ENCODE measurements at places on chromosomes 4 and X.

GRCh38 chrX:123256378-123256777 is 72.3 kb downstream of the GRIA3 start:
- no peak for DNase-seq

- DNase-seq: no peak
Observed at GRCh38 chrX:71606536-71607216, 11.6 kb downstream of the CXCR3 start.

DNA sequence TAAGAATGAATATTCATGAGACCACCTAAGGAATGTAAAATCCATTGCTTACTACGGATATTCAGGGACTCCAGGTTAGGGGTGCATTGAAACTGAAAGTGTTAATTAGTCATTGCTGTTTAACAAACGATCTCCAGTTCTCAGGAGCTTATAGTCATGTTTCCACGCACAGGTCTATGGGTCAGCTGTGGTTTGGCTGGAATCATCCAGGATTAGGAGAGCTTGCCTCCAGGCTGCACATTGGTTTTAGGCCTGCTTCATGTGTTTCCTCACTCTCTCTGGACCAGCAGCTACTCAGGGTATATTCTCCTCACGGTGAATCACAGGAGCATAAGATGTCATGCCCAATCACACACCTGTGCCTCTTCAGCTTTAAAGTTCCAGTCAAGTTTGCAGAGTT is 98.9 kb downstream of the ATXN3L start:
- DNase-seq: no peak

DNA sequence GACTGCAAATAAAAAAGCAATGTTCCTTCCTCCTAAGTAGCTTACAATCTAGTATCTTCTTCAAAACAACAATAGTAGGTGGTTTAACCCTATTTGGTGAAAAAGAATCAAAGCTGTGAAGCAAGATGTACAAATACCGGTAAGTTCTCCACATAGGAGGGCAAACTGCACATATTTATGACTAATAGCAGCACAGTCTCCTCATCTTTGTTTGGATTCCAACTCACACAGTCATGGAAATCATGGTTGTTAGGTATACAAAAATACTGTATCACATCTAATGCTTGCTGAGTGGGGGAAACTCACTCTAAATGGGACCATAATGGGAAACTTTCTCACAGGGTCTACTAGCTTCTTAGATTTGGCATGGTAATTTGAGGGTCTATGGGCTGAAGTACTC is 597.2 kb downstream of the INPP4B start:
- no peak for DNase-seq

GRCh38 chrX:105662248-105662647 is 160.1 kb upstream of the NRK start:
- DNase-seq: no peak

GRCh38 chr4:151835467-151835866 is 74.7 kb upstream of the GATB start:
- no peak for DNase-seq

DNA sequence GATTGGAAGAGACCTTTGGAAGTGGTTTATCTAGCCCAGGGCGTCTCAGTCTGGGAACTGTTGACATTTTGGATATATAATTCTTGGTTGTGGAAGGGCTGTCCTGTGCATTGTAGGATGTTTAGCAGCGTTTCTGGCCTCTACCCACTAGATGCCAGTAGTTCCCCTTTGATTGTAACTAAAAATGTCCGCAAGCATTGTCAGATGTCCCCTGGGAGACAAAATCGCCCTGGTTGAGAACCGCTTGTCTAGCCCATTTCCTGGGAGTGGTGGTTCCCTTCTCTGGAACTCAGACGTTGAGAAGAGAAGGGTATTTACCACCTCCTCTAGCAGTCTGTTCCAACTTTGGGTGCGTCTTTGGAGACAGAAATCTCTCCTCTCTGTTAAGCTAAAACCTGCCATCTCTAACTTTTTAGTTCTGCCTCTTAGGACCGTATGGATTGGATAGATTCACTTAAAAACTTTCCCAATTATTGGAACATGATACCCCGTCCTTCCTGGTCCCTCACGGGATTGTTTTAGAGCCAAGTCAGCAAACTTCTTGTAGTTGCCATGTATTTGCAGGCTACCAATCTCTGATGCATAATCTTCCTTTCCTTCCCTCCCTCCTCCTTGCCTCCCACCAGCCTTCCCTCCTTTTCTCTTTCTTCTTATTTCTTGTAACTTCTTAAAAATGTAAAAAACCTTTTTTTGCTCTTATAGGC is 13.9 kb downstream of the TMEM165 start:
- DNase-seq: no peak

GRCh38 chr4:121712001-121712651 is 15.3 kb upstream of the ANXA5 start:
- DNase-seq: no peak

DNA sequence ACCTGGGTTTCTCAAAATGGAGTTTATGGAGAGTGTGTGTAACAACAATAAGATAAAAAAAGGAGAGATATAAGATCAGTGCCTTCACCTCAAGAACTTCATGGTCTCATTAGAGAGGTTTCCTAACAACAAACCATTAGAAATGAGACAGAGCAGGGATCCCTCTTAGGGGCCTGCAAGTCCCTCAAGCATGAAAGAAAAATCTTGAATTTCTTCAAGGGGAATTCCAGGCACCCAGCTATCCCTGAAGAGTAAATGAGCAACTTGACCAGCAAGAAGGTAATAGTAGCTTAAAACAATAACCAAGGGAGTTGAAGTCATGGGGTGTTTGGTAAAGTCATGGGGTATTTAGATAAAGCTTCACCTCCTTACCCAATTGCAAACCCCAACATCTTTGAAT is 49.7 kb upstream of the TLR3 start:
- no peak for DNase-seq

GRCh38 chr4:134906404-134907023 is 704.9 kb upstream of the PABPC4L start:
- peak; percentile 2 for DNase-seq

- no peak for DNase-seq
Observed at GRCh38 chr4:536351-536972, 37.5 kb downstream of the PIGG start.

DNA sequence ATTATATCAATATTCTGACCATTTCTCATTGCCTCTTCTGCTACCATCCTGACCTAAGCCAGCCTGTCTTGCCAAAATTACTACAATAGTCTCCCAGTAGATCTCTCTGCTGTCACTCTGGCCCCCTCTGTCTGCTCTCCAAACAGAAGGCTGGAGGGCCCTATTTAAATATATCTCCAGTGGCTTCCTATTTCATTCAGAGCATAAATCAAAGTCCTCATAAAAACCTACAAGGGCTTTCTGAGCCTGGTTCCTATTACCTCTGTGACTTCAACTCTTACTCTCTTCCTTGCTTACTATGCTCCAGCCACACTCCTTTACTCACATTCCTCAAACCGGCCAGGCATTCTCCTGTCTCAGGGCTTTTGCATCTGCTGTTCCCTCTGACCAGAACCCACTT is 19.0 kb downstream of the IGSF1 start:
- DNase-seq: no peak

Measured in Panc1 (cell line).